ENCODE measurements at places on chromosomes 3 and 15. TPM values are rescaled to one million over a fixed set of nuclear protein-coding genes. Genes with fewer than 3 reads are reported as not detected.

DNA sequence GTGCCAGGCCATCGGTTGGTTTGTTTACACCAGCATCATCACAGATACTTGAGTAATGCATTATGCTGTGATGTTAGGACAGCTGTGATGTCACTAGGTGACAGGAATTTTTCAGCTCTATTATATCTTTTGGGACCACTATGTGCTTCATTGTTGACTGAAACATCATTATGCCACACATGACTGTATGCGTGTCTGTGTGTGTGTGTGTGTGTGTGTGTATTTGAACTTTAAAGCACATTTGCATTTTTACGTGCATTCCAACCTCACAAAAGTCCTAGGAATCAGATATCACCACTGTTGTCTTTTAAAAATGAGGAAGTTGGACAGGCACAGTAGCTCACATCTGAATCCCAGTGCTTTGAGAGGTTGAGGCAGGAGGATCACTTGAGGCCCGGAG is 223.0 kb downstream of the TBL1XR1 start:
- no peak for DNase-seq

- DNase-seq, result no peak
Measured at GRCh38 chr15:59380902-59381610, 8.4 kb upstream of the MYO1E start.

AGTR1 gene
- polyA plus RNA-seq, result 28.1 TPM

GRCh38 chr3:72657666-72658065 is 190.6 kb downstream of the SHQ1 start:
- no peak for DNase-seq

GP5 gene
- polyA plus RNA-seq, result 0.40 TPM

GRCh38 chr3:12706504-12707253 is 42.8 kb upstream of the RAF1 start:
- no peak for DNase-seq

CHDH gene
- 7.3 TPM for polyA plus RNA-seq

DNA sequence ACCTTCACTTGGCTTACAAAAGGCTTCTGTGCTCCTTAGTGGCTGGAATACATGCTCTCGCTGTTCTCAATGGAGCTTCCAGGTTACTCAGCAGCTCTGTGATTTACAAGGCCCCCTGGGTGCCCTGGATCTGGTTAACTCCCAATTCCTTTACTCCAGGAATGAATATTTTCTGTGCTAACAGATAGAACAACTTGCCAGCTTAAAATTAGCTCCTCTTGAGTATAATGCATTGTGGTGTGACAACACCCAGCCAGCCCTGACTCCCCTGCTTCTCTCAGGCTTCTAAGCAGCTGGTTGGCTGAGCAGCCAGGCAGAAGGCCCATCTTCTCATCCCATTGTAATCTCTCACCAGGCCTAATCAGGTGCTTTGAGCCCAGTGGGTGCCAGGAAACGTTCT is 246.4 kb downstream of the ALCAM start:
- no peak for DNase-seq

- DNase-seq, result no peak
Measured at GRCh38 chr3:128307029-128307633, 153.8 kb downstream of the EEFSEC start.

- no peak for DNase-seq
Measured at GRCh38 chr15:92449476-92449875, 55.8 kb downstream of the ST8SIA2 start.

GRCh38 chr15:90550919-90551318 is 21.2 kb downstream of the CRTC3 start:
- DNase-seq, result no peak
